ENCODE measurements at places on chromosomes 7 and 10. TPM values are rescaled to one million over a fixed set of nuclear protein-coding genes. Genes with fewer than 3 reads are reported as not detected.

Gene PLXNA4
- total RNA-seq = 4.4 TPM

DNA sequence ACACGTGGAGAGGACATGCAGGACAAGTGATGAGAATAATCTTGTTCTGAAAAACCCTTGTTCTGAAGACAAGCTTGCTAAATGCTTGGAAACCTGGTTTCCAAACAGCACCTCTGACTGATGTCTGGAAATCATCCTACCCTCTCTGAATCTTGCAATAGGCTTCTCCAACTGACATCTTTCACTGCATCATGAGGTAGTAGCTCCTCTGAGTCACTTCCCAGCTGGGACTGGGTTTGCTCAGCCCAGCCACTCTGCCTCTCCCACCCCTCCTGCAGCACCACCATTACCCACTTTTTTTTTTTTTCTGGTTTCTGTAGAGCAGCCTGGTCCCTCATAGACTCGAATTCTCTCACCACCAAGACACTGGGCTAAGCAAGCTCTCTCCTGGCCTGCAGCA is 919.8 kb downstream of the GRID1 start:
- no peak for DNase-seq

- DNase-seq = no peak
Measured at GRCh38 chr7:98193474-98194180, 17.6 kb upstream of the BHLHA15 start.

GRCh38 chr7:116632384-116632783 is 39.6 kb upstream of the MET start:
- no peak for DNase-seq

All from sigmoid colon (tissue), 7 donors.